ENCODE measurements at places on chromosomes 3 and 15.

GRCh38 chr15:62807539-62808130 lies 234.9 kb upstream of the TPM1 start:
- DNase-seq, result no peak

DNA sequence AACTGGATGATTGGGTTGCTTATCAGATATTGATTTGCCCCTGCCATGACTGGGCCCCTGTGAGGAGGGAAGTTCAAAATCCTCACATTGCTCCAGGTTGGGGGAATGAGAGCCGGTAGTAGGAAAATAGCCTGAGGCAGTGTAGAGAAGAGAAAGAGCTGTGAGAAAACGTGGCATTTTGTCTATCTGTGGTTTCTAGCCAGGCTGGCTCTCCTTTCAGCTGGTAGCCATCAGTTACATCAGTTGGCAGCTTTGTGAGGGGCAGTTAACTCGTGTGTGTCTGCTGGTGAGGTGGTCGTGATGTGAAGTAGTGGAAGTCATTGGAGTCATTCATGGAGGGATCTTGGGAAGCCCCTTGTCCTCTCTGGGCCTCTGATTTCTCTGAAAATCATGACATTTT lies 5.2 kb downstream of the ESYT3 start:
- DNase-seq, result no peak

DNA sequence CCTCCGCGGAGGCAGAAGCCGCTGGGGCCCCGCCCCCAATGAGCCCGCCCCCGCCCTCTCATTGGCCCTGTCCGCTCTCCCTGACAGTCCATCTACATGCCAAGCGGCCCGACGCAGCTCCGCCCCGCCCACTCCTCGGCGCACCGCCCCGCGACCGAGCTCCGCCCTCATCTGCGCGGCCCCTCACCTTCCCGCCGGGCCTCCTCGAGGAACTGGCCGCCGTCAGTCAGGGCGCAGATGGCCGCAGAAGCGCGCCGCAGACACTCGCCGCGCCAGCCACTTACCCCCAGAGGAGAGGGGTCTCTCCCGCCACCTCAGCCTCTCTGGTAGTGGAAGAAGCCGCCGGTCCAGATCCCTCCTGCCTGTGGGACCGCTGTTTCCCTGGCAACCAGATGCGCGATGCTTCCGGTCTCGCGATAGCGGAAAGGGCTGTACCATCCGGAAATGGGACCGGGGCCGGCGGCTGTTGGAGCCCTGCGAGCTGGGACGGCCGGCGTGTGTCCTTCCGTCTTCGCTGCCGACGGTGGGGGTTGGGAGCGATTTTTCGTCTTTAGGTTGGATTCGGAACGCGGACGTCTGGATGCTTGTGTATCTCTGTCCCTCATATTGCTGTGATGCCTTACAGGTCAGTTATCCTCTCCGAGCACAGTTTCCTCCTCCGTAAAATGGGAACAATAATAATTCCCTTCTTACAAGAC lies at the start of gene FSIP1:
TSS of gene FSIP1 (minus strand) at position 401 of the 698 bp plus-strand sequence. CDS start 6,317 bp downstream, outside the sequence.
- peak; percentile 90 for DNase-seq

- no peak for DNase-seq
Observed at GRCh38 chr3:89699771-89700170, 592.4 kb downstream of the EPHA3 start.

Data from stimulated activated CD8-positive, alpha-beta memory T cell treated with anti-CD3 and anti-CD28 coated beads, Interleukin-2, amount 100 ng/mL, for 1 hour (primary cell).